ENCODE measurements at places on chromosomes 5 and 9. TPM values are rescaled to one million over a fixed set of nuclear protein-coding genes. Genes with fewer than 3 reads are reported as not detected.

The MEIKIN gene
- not detected for polyA plus RNA-seq

- DNase-seq, result peak; percentile 63
Observed at GRCh38 chr5:123151227-123151909, 62.3 kb downstream of the PRDM6 start.

DNA sequence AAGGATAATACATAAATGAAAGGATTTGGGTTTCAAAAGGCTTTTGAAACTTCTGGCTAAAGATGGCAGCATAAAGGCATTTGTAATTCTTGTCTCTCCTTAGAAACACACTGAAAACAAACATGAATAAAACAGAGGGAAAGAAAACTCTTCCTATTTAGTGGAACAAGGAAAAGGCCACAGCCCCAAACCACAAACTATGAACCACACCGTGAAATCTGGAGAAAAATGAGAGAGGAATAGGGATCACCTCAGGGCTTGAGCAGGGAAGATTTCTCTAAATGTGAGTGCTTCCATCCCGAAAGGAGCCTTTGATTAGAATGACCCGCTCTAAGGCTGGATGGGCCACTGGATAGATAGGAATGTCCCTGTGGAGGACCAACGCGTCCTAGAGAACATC lies 119.6 kb downstream of the SEC61B start:
- no peak for DNase-seq

GRCh38 chr5:21613971-21614488 lies 1239.1 kb downstream of the CDH12 start:
- no peak for DNase-seq

GRCh38 chr9:133711428-133712220 lies 26.5 kb downstream of the SARDH start:
- no peak for DNase-seq

The WDR38 gene
- not detected for polyA plus RNA-seq

DNA sequence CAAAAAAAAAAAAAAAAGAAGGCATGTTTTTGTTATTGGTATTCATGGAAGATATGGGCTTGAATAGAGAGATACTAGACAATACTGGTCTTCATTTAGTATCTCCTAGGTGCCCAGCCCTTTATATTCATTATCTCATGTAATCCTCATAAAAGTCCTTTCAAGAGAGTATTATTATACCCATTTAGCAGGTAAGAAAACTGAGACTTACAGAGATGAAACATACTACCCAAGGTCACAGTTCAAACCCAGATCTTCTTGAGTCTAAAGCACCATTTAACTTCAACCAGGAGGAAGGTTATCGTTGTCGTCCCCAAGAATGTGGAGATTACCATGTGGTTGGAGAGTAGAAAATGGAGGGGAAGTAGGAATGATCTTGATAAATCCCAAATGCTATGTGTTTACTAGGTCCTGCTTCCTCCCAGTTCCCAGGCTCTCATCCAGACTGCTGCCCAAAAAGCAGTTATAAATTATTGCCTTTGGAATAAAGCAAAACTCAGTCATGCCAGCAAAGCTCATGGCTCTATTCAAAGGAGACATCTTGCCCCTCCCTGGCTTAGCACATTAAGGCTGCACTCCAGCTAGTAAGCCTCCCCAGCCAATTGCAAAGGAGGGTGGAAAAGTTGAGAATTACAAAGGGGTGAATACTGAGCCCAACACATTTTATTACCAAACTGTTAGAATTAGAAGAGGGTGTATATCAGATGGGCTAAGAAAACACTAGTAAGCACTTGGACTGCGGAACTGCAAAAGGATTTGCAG lies 163.9 kb downstream of the PIK3R1 start:
- DNase-seq, result peak; percentile 8

DNA sequence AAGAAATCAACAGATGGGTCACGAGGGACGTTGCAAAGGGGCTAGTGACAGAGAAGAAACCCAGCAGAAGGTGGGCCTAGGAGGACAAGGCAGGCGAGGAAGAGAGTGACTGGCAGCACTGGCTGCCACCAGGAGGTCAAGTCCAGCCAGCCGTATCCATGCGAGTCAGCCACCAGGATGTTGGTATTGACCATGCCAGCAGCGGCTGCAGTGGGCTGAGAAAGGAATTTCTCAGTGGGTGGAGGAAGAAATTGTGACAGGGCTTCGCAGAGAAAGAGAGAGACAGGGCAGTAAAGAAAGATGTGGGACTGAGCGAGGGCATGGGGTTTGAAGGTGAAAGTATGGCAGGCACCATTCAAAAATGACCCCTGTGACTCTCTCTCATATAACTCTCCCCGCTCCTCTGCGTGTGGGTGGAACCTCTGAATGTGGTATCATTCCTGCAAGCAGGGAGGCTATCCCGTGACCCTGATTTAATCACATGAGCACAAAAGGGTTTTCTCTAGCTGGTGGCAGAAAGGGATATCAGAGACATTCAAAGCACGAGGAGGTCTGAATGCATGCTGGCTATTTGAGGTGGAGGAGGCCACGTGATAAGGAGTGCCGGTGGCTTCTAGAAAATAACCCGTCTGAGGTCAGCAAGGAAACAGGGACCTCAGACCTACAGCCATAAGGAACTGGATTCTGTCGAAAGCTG lies 45.4 kb upstream of the FBXW11 start:
- no peak for DNase-seq

The MAP1B gene
- 158 TPM for polyA plus RNA-seq

- no peak for DNase-seq
Observed at GRCh38 chr5:91361790-91362189, 21.3 kb downstream of the ARRDC3 start.

DNA sequence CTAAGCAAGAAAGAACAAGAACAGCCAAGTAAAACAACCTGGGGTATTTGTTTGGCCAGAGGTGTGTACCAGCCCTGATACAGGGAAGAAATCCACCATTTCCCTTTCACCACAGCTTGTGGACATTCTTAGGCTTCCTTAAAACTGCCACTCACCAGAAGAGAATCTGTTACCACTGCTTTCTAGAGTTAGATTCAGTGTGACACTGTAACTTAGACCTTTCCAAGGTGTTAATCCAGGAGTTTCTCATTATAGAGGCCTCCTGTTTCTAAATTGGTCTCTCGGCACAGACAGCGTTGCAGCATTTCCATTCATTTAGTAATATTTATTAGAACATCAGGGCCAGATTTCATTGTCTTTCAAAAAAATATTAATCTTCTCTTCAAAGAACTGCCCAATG lies 55.0 kb downstream of the NIPAL4 start:
- DNase-seq, result no peak

DNA sequence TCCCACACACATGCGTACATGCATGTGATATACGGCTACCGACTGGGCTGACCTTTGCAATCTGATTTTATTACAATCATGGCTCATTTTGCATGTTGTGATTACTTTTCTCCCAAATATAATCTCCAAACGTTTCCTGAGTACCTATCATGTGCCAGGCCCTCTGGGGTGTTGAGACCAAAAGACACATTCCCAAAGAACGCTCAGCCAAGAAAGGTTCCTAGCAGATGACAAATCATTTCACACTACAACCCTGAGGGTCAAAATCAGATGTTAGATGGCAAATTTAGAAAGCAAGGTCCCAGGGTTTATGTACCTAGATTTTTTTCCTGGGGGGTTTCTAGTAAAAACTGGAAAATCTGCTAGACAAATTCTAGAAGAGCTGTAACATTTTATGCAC lies 32.4 kb upstream of the SLC25A51 start:
- DNase-seq, result no peak

DNA sequence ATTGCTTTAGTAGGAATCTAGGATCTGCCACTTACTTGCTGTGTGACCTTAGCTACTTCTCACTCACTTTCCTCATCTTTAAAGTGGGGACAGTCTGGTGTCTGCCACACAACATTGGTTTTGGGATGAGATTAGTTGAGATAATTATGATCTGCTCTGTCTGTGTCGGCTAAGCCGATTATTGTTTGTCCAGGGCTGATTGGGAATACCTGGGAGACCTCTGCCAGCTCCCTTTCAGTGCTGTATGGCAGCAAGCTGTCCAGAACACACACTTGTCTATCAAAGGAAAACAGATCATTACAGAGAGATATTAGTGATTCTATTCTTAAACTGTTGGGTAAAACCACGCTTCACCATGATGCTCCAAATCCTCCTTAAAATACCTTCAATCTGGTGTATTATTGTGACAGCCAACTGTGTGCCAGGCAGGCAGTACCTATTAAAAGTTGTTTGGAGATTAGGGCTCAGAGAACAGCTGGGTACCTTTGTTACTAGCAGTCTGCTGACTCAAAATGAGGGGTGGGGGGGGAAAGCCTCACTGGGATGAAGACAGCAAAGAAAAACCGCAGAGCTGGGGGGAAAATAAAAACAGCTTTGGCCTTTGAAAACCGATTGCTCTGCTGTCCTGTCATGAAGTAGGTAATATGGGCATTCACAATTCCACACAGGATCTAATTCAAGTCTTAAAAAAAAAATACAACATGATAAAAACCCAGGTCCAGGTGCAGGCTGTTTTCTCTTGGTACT lies 458.4 kb upstream of the C9orf72 start:
- DNase-seq, result no peak

The FGF1 gene
- 58.0 TPM for polyA plus RNA-seq

- no peak for DNase-seq
Observed at GRCh38 chr9:20848490-20848889, 164.4 kb downstream of the FOCAD start.

The FOXD4L4 gene
- not detected for polyA plus RNA-seq

The AFAP1L1 gene
- 6.2 TPM for polyA plus RNA-seq

The ICE1 gene
- 8.8 TPM for polyA plus RNA-seq

GRCh38 chr9:81517954-81518353 lies 171.4 kb downstream of the TLE1 start:
- no peak for DNase-seq

The DMRT2 gene
- polyA plus RNA-seq, result 4.2 TPM

The OR13C3 gene
- polyA plus RNA-seq, result not detected

DNA sequence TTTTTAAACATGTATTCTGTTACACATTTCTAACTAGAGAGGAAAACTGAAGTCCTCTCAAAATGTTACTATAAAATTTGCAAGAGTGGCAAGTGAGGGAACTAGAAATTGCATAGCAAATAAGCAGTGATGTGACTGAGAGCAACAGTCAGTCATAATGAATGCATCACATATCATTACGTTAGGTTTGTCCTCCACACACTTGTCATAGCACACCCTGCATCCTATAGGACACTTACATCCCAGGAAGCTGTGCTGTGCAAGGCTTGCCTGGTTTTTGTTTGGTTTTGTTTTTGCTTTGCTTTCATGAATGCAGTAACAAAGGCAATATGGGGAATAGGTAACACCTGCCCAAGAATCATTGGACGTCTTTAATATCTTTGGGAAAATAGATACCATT lies 10.8 kb downstream of the NFIB start:
- DNase-seq, result peak; percentile 78

DNA sequence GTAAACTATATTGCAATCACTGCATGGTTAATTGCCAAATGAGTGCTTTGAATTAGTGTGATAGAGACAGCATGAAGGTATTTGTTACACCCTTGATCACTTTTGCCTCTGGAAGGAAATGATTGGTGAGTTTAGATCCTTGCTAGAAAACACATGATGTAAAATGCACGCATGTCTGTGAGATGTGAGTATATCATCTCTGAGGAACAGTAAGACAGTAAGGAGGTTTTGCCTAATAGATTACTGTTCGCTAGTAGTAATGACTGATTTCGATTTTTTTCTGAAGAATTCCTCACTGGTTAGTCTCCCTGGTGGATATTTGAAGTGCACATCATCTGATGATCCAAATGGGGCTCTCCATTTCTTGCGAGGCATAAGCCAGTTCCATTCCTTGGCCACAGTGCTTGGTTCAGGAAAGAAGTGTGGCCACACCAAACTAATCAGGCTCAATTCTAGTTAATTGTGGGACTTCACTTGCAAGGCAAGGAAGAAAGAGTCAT lies 156.4 kb upstream of the ADRA1B start:
- DNase-seq, result no peak

DNA sequence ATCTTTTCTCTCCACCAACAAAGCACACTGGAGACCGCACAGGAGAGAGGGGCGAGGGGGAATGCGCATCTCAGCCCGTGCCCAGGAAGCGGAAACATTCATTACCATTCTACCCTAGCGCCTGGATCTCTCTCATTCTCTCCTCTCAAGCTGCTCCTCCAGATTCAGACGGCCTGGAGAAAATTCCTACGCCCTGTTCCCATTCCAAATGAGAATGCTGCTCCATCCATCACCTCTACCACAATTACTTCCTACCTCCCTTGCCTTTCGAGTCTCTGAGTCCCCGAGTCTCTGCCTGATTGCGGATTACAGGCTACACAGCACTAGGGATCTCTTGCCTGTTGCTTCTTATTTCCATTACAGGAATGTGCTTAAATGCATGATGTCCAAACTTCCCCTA lies 6.7 kb downstream of the DDX31 start:
- DNase-seq, result peak; percentile 15

- no peak for DNase-seq
Observed at GRCh38 chr9:33467526-33467925, 6.2 kb downstream of the NOL6 start.

DNA sequence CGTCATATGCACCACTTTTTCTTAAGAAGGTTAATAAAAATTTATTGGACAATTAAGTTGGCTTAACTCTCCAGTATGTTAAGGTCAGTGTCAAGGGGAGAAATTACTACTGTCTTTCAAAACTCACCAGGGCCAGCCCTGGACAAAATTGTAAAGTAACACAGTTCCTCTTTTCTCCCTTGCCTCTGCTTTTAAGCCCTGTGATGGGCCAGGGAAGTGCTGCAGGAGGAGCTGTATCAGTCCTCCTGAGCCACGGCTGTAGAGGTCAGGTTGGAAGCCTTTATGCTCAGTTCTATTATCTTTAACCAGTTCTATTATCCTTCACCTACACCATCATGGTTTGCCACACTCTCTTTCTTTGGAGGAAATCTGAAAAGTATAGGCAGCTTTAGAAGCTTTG lies 11.5 kb upstream of the PPP2R2B start:
- no peak for DNase-seq

The FAM81B gene
- polyA plus RNA-seq, result not detected

- DNase-seq, result no peak
Observed at GRCh38 chr9:102354041-102354440, 615.6 kb upstream of the GRIN3A start.

The PDGFRB gene
- polyA plus RNA-seq, result 32.0 TPM

GRCh38 chr5:96829297-96829696 lies 21.6 kb upstream of the ERAP1 start:
- DNase-seq, result no peak

DNA sequence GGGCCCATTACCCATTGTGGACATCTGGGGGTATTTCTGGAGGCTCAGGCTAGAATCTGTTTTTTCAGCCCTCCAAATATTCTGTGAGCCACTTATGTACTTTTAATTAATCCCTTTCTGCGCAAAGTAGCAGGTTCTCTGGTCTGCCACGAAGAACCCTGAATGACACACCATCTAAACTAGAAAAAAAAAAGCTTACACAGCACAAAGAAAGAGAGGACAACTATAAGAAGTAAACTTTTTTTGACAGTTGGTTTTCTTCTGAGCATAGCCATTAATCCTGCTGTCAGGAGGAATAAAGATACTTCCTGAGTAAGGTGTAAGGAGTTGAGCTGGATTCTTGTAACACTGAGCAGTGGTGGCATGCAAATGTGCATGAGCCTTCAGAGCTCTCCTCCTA lies 327.5 kb downstream of the TMEM232 start:
- no peak for DNase-seq

All from brain (organoid and tissue), 16 donors.